Fibroblast of lung (primary cell): ENCODE measurements at places on chromosomes 1 and 21. TPM values are rescaled to one million over a fixed set of nuclear protein-coding genes. Genes with fewer than 3 reads are reported as not detected.

AJAP1 gene
- under 0.01 TPM in 1 of 2 replicates, not detected in the other for total RNA-seq

C1orf185 gene
- not detected in 2 replicates for total RNA-seq

IGSF5 gene
- not detected in 2 replicates for total RNA-seq

REN gene
- total RNA-seq, result 0.17 TPM in 1 of 2 replicates, not detected in the other

RIMS3 gene
- total RNA-seq, result 0.33 and 0.51 TPM in 2 replicates

C1orf115 gene
- total RNA-seq, result 2.1 and 3.3 TPM in 2 replicates

SEC16B gene
- 1.0 and 3.1 TPM in 2 replicates for total RNA-seq

G0S2 gene
- total RNA-seq, result 79.1 and 180 TPM in 2 replicates

PCP4L1 gene
- total RNA-seq, result not detected in 2 replicates

NPHS2 gene
- not detected in 2 replicates for total RNA-seq

C21orf58 gene
- 1.3 and 2.5 TPM in 2 replicates for total RNA-seq

LCE2C gene
- not detected in 2 replicates for total RNA-seq

CFAP141 gene
- total RNA-seq, result not detected in 2 replicates

USH2A gene
- under 0.01 TPM in 2 replicates for total RNA-seq

DCDC2B gene
- total RNA-seq, result not detected in 2 replicates

RCSD1 gene
- under 0.01 TPM in 1 of 2 replicates, not detected in the other for total RNA-seq

TRAF3IP3 gene
- total RNA-seq, result not detected in 2 replicates

- H3K27ac ChIP-seq, result no peak overlapping the region
- no peaks in the 10 kb centered on the region for H3K4me1 ChIP-seq
- H3K36me3 ChIP-seq, result no peaks in the 10 kb centered on the region
- no peak overlapping the region for H3K4me3 ChIP-seq
- no peaks in the 10 kb centered on the region for H3K27me3 ChIP-seq
Measured at GRCh38 chr1:119467857-119468668, 38.9 kb upstream of the HSD3B1 start.

- no peak for DNase-seq
- H3K4me1 ChIP-seq, result peaks cover 2% of the 10 kb centered on the region
- no peak overlapping the region for H3K27ac ChIP-seq
Measured at GRCh38 chr1:7989762-7990428, 28.4 kb downstream of the PARK7 start.

DNA sequence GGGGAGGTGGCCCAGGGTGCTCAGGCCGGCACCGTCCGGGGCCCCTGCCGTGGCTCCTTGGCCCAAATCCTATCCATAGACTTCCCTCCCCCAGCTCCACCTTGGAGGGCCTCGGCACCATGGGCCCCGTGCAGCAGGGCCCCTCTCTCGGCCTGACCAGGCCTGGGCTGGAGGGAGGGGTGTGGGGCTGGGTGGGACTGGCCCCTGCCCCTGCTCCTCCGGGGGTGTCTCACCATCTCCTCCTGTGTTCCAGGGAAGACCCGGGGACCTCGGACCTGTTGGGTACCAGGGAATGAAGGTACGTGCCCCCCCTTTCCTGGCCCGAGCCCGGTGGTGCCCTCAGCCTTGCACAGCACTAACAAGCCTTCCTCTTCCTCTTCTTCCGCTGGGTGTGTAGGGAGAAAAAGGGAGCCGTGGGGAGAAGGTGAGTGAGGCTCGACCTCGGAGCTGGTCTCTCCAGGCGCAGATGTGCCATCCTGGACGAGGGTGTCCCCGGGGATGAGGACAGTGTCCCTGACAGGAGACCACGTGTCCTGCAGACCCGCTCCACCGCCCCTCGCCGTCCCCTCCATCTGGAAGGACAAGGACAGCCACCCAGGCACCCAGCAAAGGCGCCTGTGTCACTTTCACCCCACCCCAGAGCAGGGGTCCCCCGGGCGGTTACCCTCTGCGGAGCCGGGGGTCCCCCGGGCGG, 7.9 kb downstream of the COL6A1 start:
- no peaks in the 10 kb centered on the region for H3K27me3 ChIP-seq
- no peak overlapping the region for H3K27ac ChIP-seq
- DNase-seq, result no peak
- peaks cover 15% of the 10 kb centered on the region for H3K4me1 ChIP-seq
- no peak overlapping the region for H3K4me3 ChIP-seq

- no peaks in the 10 kb centered on the region for H3K36me3 ChIP-seq
- no peaks in the 10 kb centered on the region for H3K4me1 ChIP-seq
- H3K27ac ChIP-seq, result no peak within 1 kb of the TSS
- H3K4me3 ChIP-seq, result no peak within 1 kb of the TSS
Measured at GRCh38 chr1:86468501-86468977, at the start of gene CLCA1. Gene CLCA1, plus strand, starts transcription at chr1:86468927. Its CDS starts 45 bp downstream, at chr1:86468972.

GRCh38 chr1:40976952-40977690, 2.4 kb upstream of the CTPS1 start:
- H3K27me3 ChIP-seq, result no peaks in the 10 kb centered on the region
- peaks cover 11% of the 10 kb centered on the region for H3K4me1 ChIP-seq
- H3K27ac ChIP-seq, result no peak overlapping the region
- H3K4me3 ChIP-seq, result no peak overlapping the region
- DNase-seq, result peak; percentile 94

GRCh38 chr1:34684266-34684665, 70.6 kb upstream of the GJB5 start:
- H3K27ac ChIP-seq, result no peak overlapping the region
- H3K27me3 ChIP-seq, result no peaks in the 10 kb centered on the region
- H3K36me3 ChIP-seq, result no peaks in the 10 kb centered on the region
- DNase-seq, result no peak
- no peaks in the 10 kb centered on the region for H3K4me1 ChIP-seq

GRCh38 chr1:200231787-200232231, 178.0 kb downstream of the ZNF281 start:
- no peaks in the 10 kb centered on the region for H3K27me3 ChIP-seq
- no peaks in the 10 kb centered on the region for H3K4me1 ChIP-seq
- H3K27ac ChIP-seq, result no peak overlapping the region
- H3K4me3 ChIP-seq, result no peak overlapping the region
- no peaks in the 10 kb centered on the region for H3K36me3 ChIP-seq

- no peak overlapping the region for H3K27ac ChIP-seq
- no peak for DNase-seq
- H3K36me3 ChIP-seq, result no peaks in the 10 kb centered on the region
Measured at GRCh38 chr1:59298026-59298583, 1.2 kb downstream of the FGGY start.

DNA sequence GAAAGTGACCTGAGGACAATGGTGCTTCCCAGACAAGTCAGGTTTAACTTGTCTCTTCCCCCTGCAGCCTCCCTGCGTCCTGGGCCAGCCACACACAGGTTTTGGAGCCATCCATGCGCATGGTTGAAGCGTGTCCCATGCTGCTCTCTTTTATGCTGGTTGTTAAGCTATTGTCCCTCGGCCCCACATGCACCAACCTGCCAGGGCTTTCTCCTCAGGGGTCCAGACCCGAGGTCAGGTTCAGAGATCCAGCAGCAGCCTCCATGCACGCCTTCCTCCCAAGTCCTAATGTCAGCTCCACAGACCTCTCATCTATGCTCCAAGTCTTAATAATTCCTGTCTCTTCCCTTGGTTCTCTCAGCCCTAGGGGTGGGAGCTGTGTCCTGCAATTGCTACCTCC, 1.6 kb downstream of the ABCA4 start:
- no peak overlapping the region for H3K27ac ChIP-seq
- H3K27me3 ChIP-seq, result peaks cover 7% of the 10 kb centered on the region
- no peaks in the 10 kb centered on the region for H3K36me3 ChIP-seq
- H3K4me1 ChIP-seq, result no peaks in the 10 kb centered on the region
- H3K4me3 ChIP-seq, result no peak overlapping the region

GRCh38 chr1:198201956-198202784, 45.4 kb downstream of the NEK7 start:
- DNase-seq, result no peak
- no peak overlapping the region for H3K4me3 ChIP-seq
- H3K27ac ChIP-seq, result no peak overlapping the region
- H3K27me3 ChIP-seq, result no peaks in the 10 kb centered on the region
- H3K36me3 ChIP-seq, result no peaks in the 10 kb centered on the region

- peak; percentile 61 for DNase-seq
- no peaks in the 10 kb centered on the region for H3K27me3 ChIP-seq
- no peaks in the 10 kb centered on the region for H3K4me1 ChIP-seq
- no peak overlapping the region for H3K27ac ChIP-seq
Measured at GRCh38 chr1:183227422-183228346, 41.6 kb downstream of the LAMC2 start.

DNA sequence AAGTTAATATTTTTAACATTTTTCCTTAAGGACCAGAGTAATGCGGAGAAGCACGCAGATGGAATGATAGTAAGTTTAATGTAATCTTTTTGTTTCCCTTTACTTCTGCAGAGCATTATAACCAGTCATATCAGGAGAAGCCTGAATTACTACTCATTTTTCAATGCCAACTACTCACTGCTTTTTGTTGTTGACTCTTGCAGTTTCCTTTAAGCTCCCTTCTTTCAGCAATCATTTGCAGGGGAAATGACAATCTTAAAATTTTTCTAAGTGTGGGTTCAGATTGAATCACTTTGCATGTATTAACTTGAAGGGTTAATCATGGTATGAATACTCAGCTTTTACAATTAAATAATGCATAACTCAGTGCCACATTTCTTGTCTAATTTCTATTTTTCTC, 122.2 kb downstream of the NRDC start:
- DNase-seq, result no peak
- H3K4me1 ChIP-seq, result no peaks in the 10 kb centered on the region
- H3K36me3 ChIP-seq, result no peaks in the 10 kb centered on the region
- no peaks in the 10 kb centered on the region for H3K27me3 ChIP-seq
- H3K4me3 ChIP-seq, result no peak overlapping the region
- H3K27ac ChIP-seq, result no peak overlapping the region

DNA sequence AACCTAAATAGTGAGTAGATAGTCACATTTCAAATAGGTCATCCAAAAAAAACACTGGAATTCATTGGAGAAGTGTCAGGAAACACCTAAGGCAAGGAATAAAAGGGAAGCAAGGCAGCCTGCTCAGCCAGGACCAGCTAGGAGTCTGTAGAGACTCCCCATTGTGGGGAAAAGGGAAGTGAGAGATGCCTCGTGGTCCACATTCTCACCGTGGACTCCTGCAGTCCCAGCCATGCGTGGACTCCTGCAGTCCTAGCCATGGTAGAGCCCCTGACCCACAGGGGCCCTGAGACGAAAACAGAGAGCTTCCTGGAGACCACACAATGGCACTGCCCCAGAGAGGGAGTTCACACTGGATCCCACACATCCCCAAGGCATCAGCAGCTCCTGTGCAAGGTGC, 97.5 kb downstream of the LRIG2 start:
- H3K4me1 ChIP-seq, result no peaks in the 10 kb centered on the region
- no peak for DNase-seq
- H3K36me3 ChIP-seq, result no peaks in the 10 kb centered on the region
- no peak overlapping the region for H3K4me3 ChIP-seq
- H3K27ac ChIP-seq, result no peak overlapping the region

DNA sequence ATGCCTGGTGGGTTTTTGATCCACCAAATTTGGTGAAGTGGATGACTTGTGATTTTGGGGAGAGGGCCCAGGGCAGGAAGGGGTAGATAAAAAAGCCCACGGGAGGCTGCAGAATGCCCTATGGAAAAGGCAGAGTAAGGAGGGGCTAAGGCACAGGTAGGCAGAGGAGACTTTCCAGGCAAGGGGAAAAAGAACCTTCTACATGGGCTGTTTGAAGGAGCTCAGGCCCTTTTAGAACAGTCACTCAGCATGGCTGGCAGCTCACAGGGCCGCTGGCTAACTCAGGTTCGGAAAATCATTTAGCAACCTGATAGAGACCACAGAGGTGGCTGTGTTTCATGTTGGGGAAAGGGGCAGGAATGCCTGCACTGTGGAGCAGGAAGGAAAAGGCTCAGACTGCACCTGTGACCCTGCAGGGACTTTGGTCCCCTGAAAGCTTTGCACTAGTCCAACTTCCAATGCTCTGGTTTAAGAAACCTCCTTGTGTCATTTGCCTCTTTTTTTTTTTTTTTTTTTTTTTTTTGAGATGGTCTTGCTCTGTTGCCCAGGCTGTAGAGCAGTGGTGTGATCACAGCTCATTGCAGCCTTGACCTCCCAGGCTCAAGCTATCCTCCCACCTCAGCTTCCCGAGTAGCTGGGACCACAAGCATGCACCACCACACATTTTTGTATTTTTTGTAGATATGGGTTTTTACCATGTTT, 58.5 kb upstream of the ENAH start:
- no peaks in the 10 kb centered on the region for H3K4me1 ChIP-seq
- H3K4me3 ChIP-seq, result no peak overlapping the region
- H3K27me3 ChIP-seq, result peaks cover 15% of the 10 kb centered on the region
- no peaks in the 10 kb centered on the region for H3K36me3 ChIP-seq
- H3K27ac ChIP-seq, result no peak overlapping the region

- no peaks in the 10 kb centered on the region for H3K36me3 ChIP-seq
- no peak overlapping the region for H3K4me3 ChIP-seq
- no peak for DNase-seq
- peaks cover 98% of the 10 kb centered on the region for H3K27me3 ChIP-seq
Measured at GRCh38 chr1:50423670-50424000, 392 bp upstream of the DMRTA2 start.

- no peak overlapping the region for H3K4me3 ChIP-seq
- no peak for DNase-seq
- no peaks in the 10 kb centered on the region for H3K4me1 ChIP-seq
Measured at GRCh38 chr21:23950344-23950743, 1656.9 kb downstream of the MRPL39 start.

DNA sequence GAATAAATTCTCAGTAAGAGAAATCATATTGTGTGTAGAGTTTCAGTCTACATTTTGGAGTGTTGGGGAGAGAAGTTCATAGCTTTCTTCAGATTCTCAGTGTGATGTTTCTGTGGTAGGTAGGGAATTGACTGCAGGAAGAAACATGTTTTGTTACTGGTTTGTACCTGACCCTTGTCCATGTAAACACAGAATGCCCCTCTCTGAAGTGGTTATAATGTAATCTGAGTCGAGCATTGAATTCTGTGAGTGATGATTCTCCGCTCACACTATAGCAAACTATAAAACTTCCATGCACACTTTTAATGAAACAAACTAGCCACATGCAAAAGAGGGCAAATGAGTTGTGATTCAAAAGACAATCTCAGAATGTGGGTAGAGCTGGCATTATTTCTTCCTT, 433.2 kb downstream of the USP25 start:
- H3K27me3 ChIP-seq, result no peaks in the 10 kb centered on the region
- H3K36me3 ChIP-seq, result no peaks in the 10 kb centered on the region
- no peaks in the 10 kb centered on the region for H3K4me1 ChIP-seq
- H3K4me3 ChIP-seq, result no peak overlapping the region
- H3K27ac ChIP-seq, result no peak overlapping the region

DNA sequence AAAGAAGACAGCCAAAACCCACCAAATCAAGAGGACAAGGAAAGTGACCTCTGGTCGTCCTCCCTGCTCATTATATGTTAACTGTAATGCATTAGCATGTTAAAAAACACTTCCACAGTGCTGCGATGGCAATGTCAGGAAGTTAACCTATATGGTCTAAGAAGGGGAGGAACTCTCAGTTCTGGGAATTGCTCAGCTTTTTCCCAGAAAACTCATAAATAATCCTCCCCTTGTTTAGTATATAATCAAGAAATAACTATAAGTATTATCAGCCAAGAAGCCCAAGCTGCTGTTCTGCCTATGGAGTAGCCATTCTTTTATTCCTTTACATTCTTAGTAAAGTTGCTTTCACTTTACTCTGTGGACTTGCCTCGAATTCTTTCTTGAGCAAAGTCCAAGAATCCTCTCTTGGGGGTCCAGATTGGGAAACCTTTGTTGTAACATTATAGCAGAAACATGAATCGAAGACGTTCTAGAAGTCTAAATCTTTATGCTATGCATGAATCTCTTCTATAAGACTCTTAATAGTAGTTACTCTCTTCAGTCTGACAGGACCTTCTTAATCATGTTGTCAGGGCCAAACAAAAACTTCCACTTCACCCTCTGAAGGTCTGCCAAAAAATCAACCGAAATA, 110.0 kb upstream of the VANGL1 start:
- no peak overlapping the region for H3K27ac ChIP-seq
- DNase-seq, result peak; percentile 18
- no peaks in the 10 kb centered on the region for H3K36me3 ChIP-seq
- no peak overlapping the region for H3K4me3 ChIP-seq
- no peaks in the 10 kb centered on the region for H3K27me3 ChIP-seq
